ENCODE measurements at places on chromosomes 4 and X.
A peak's percentile ranks its signal among the peaks of the same experiment; 100 is the strongest.

DNA sequence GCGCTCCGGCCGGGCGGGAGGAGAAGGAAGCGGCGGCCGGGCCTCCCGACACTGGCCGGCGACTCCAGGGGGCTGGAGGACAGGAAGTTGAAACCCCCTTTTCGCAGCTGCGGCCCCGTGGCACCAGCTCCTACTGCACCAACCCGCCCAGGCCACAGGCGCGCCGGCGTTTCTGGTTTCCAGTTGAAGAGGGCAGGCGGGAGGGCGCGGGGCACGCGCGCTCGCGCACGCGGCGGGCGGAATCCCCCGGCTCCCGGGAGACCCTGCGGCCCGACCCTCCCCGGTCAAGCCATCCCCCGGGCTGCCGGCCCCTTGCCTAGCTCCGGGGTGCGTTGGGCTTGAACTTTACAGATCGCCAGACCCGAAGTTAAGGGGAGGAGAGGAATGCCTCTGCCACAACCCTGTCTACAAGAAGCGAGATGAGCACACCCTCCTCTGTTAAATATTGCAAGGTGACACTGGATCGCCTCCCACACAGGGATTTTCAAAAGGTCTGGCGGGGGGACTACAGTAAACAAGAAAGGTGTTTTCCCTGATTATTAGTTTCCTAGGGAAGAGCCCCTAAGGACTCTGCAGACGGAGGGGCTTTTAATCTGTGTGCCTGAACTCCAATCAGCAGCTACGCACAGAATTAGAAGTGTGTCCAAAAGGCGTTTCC is 1.4 kb downstream of the ELOVL6 start:
- peak; percentile 19 for DNase-seq

- peak; percentile 1 for DNase-seq
These were observed 794.2 kb upstream of the LCORL start for GRCh38 chr4:18815779-18816173.

DNA sequence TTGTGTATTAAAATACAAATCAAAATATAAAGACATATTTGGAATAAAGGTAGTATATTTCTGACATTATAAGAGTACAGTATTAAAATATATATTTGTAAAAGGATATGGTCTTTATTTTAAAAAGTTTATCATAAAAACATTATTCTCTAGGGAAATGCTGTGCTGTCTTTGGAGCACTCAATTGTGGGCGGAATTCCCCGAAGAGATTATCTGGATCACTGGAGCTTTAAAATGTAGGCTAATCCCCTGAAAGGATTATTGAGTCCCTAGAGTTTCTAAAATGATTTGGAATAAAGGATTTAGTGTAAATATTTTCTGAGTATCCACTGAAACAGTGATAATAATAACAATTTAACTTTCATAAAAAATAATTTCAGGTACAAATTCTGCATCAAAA is 1239.4 kb downstream of the TECRL start:
- DNase-seq = no peak

DNA sequence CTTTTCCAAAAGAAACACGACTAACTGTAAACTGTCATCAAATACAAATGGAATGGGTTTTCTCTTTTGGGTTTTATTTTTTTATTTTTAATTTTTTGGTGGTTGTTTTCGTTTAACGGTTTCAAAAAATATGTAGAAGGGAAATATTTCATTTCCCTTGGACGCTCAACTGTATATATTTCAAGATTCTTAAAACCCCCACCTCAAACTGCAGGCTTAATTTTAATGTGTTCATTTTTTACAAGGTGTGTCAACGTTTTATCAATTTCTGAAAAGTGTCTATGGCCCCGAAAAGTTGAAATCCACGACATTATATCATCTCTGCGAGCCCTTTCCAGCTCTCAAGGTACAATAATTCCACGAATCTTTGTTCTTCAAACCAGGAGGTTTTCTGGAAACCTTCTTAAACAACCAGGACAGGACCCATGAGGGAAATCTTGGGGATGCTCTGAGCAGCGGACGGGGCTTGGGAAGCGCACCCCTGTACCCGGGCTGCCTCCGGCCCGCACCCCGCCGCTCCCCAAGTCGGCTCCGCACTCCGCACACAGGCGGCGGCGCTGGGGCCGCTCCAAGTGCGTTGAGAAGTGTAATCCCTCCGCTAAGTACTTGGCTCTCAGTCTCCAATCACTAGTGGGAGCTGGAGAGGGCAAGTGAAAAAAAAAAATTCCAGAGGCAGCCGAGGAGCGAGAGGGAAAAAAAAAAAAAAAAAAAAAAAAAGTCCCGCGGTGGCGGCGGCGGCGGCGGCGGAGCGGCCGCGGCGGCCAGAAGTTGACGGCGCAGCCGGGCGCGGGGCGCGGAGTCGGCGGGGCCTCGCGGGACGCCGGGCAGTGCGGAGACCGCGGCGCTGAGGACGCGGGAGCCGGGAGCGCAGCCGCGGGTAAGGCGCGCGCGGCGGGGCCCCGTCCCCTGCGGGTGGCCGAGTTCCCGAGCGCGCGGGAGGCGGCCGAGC is at the start of gene BMPR1B:
TSS of gene BMPR1B (plus strand) at position 764 of the 949 bp plus-strand sequence. CDS start 346,470 bp downstream, outside the sequence.
- DNase-seq = peak; percentile 3

- DNase-seq = peak; percentile 54
These were observed 734 bp downstream of the STOX2 start for GRCh38 chr4:183905593-183906488.

GRCh38 chr4:163063891-163064290 is 102.8 kb downstream of the NAF1 start:
- DNase-seq = peak; percentile 22

- DNase-seq = no peak
These were observed 561.4 kb downstream of the ZIC3 start for GRCh38 chrX:138127314-138127713.

GRCh38 chrX:46838486-46838870 is 1.6 kb downstream of the RP2 start:
- DNase-seq = no peak

GRCh38 chr4:123529278-123529568 is 132.6 kb downstream of the SPRY1 start:
- no peak for DNase-seq

- DNase-seq = no peak
These were observed 43.8 kb downstream of the RAI2 start for GRCh38 chrX:17817251-17817650.

DNA sequence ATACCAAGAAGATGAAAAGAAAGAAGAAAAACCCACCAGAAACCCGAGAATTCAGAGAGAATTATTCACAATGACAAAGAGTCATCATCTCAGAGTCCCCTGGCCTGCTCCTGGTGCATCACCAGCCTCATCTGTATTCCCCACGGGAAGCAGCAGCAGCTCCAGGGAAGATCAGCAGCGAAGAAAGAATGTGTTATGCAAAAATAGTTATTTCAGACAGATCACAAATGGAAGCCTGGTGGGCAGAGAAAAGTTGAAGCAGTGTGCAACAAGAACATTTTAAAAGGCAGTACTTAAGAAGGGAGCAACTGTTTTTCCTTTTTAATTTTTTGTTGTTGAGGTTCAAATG is 189.2 kb downstream of the PPP3CA start:
- no peak for DNase-seq

DNA sequence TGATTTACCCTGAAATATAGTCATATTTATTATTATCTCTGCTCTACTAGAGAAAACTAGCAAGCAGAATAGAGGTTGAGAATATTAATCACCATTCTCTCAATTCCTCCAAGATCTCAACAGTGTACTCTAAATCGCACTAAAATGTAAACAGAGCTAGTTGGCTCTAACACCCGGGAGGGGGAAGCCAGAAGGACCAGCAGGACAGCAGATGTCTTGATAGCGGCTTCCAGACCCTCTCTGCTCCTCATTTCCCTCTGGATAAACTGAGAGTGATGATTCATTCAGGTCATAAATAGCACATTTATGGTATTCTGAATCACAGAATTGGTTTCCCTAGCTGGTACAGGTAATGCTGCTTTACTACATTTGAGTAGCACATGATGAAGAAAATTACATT is 82.5 kb downstream of the TBC1D9 start:
- no peak for DNase-seq

DNA sequence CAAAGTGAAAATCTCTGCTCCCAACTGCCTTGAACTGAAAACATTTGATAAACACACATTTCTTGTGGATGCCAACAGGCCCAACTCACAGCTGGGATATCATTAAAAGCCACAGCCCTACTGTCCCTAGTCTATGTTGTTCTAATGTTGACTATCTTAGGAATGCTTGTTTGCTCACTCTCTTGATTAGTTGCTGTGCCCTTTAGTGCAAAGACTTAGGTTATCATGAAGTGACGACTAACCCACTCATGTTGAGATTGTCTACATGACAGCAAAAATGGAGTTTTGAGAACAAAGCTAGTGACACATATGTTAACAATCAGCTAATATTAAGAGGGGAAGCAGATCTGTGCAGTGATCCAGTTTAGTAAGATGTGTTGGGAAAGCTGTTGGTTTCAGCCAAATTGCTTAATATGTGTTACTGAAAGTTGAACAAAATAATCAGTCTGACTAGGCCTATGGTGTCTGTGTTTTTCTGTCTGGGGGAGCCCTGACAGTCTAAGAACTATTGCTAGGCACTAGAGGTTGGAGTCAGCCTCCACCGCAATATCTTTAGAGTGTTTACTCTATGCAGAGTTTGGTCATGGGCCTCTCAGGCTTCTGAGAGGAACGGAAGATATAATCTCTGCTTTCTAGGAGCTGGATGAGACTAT is 125.5 kb downstream of the ATG4A start:
- DNase-seq = no peak

DNA sequence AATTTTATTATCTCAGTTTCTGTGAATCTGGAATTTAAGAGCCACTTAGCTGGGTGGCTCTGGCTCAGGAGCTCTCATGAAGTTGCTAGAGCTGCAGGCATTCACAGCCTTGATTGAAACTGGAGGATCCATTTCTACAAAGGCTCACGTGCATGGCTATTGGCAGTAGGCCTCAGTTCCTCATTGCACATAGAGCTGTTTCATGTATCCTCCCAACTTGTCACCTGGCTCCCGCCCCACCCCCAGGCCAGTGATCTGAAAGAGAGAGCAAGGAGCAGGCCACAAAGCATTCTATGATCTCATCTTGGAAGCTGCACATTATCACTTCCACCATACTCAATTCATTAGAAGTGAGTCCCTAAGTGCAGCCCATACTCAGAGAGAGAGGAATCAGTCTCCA is 18.5 kb upstream of the AP1AR start:
- no peak for DNase-seq

DNA sequence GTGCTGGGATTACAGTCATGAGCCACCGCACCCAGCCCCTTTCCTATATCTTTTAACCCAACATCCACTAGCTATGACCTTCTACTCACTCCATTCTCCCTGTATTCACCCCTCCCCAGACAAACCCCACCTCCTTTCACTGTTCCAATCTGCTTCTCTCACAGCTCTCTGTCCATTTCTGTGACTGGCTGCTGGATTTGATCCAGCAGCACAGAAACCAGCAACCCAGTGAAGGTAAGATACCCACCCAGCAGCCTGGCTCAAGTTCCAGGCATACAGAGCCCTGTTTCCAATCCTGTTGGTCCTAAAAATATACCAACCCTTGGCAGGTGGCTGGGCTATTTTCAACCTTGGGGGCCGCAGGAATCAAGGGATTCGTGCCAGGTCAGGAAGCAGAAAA is 56.9 kb upstream of the SMIM10 start:
- no peak for DNase-seq

DNA sequence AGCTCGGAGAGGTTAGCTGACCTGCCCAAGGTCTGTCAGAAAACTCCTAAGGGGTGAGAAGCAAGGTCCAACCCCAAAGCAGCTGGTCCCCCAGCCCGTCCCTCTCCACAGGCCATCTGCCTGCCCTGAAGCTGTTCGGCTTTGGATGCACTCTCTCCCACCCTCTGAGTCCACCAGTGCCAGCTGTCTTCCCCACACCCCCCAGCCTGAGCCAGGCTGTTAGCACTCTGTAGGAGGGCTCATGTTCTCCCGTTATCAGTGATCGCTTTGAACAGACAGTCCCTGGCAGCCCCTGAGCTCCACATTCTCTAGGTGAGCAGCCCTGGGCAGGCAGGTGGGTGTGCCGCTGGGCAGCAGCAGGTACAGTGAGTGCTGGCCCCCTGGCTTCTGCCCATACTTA is 16.0 kb downstream of the ZNF185 start:
- no peak for DNase-seq

DNA sequence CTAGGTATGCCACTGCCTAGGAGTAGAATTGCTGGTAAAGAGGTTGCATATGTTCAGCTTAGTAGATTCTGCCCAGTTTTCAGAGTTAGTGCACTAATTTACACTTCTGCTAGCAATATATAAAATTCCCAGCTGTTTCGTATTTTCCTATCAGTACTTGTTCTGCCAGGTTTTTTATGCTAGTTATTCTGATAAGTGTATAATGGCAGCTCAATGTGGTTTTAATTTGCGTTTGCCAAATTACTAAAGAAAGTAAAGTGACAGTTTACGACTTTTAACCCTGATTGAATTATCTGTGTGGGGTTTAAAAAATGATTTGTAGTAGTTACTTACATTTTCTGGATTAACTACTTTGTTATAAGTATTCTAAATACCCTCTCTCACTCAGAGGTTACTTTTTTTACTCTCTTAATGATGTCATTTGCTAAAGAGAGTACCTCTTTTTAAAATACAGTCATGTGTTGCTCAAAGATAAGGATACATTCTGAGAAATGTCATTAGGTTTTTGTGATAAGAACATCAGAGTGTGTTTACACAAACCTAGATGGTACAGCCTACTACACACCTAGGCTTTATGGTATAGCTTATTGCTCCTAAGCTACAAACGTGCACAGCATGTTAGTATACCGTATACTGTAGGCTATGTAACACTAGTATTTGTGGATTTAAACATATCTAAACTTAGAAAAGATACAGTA is 363.2 kb downstream of the IL15 start:
- no peak for DNase-seq

- no peak for DNase-seq
These were observed 36.7 kb downstream of the PJA1 start for GRCh38 chrX:69128588-69128987.

GRCh38 chrX:30085571-30085970 is 129.8 kb upstream of the MAGEB2 start:
- DNase-seq = no peak

DNA sequence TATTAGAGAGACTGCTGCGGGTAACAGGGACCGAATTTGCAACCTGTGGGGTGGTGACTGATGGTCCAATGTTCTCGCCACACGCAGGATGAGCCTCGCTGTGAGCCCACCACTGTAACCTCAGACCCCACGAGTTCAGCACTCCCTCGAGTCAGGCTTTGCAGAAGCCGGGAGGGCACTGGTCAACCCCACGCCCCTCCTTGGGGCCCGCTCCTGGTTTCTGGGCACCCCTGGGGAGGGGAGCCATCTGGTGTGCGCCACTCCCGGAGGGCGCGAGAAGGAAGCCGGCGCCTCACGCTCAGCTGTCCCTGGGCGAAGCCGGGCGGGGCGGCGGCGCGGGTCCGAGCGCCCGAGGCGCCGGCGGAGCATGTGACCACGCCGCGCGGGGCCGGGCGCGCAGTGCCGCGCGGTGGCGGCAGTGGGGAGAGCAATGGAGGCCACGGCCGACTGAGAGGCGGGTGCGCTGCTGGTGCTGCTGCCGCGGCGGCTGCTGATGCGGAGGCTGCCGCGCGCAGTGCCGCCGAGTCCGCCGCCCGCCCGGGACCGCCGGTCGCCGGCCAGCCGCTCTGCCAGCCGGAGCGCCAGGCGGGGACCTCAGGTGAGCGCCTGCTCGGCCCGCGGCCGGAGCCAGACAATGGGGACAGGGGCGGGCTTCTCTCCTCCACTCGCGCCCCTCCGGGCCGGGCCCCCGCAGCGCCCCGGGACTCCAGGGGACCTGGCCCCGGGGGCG is 100.1 kb downstream of the CEP135 start:
- peak; percentile 24 for DNase-seq

- DNase-seq = no peak
These were observed 33.1 kb upstream of the TAPT1 start for GRCh38 chr4:16259241-16259888.

- DNase-seq = no peak
These were observed 60.8 kb downstream of the SPCS3 start for GRCh38 chr4:176380352-176381157.

Data from HTR-8/SVneo (cell line).